ENCODE measurements at places on chromosomes 3 and 15.

GRCh38 chr15:24962880-24963279 is 8.1 kb downstream of the SNRPN start:
- DNase-seq = no peak

- DNase-seq = no peak
Measured at GRCh38 chr3:36558961-36559360, 178.7 kb downstream of the STAC start.

GRCh38 chr3:130850044-130850797 is 43.7 kb upstream of the ATP2C1 start:
- DNase-seq = peak; percentile 49

DNA sequence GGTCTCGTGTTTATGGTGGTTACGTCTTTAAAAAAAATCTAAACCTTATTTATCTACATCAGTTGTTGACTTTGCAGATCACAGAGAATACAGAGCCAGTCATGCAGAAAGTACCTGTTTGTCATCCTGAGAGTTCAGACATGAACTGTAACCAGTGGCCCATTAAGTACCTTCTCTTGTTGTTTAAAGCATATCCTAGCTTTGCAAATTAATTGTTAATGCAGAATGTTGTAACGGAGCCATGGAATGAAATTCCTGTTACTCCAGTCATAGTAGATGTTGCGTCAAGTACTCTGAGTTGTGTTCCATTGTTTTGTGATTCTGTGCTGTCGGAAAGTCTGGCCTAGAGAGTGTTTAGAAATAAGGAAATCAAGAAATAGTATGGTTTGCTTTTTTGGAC is 205.2 kb downstream of the RBMS3 start:
- no peak for DNase-seq

All from stimulated activated CD4-positive, alpha-beta T cell treated with anti-CD3 and anti-CD28 coated beads, Interleukin-4, amount 100 ng/mL, for 48 hours (primary cell).